Activated naive CD8-positive, alpha-beta T cell treated with anti-CD3 and anti-CD28 coated beads, Interleukin-2, amount 10 ng/mL, durations not matched to agents 7 days and 5 days (primary cell): ENCODE measurements at places on chromosomes 16 and 17. TPM values are rescaled to one million over a fixed set of nuclear protein-coding genes. Genes with fewer than 3 reads are reported as not detected.

DNA sequence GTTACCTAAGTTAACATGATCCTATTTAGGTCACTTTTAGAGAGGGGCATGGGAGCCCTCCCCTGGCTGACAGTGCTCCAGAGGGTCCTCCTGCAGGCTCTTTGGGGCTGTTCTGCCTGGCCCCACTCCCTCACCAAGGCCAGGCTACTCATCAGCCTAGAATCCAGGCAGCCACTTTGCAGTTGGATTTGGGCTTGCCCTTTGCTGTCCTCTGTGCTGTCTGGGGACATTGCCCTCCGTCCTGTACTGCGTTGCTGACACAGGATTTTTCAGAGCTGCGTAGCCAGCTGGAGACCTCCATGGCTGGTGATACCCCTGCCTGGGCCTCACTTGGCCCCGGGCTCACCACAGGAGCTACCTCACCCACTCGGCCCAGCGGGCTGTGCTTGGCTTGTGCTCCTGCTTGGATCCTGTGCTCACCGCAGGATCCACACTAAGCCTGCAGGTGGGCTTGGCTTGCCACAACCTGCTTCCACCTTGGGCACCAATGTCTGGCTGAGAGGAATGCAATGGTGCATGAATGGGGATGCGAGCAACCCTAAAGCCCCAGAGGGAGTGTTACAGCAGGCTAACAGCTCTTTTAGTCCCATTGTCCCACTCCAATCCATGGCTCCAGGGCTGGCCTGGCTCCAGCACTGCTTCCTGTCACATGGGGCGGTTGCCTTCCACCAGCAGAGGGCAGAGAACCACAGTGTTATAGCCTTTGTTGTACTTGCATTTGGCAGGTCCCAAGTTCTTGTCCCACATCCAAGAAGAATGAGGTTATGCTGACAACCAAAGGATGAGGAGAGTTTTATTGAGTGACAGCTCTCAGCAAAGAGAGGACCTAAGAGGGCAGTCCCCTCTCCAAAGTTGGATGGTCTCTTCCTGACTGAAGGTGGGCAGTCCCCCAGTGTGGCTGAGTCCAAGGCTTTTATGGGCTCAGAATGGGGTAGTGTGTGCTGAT, 21.5 kb downstream of the CCL4 start:
- DNase-seq = no peak
- H3K36me3 ChIP-seq = peaks cover 2% of the 10 kb centered on the region
- H3K27ac ChIP-seq = no peak overlapping the region
- H3K4me3 ChIP-seq = no peak overlapping the region
- no peaks in the 10 kb centered on the region for H3K4me1 ChIP-seq
- H3K27me3 ChIP-seq = peaks cover 8% of the 10 kb centered on the region

GRCh38 chr17:28480799-28481571, 7.5 kb downstream of the SLC13A2 start:
- H3K36me3 ChIP-seq = no peaks in the 10 kb centered on the region
- H3K4me1 ChIP-seq = peaks cover 5% of the 10 kb centered on the region
- peaks cover 6% of the 10 kb centered on the region for H3K27me3 ChIP-seq
- no peak for DNase-seq
- H3K4me3 ChIP-seq = no peak overlapping the region

DNA sequence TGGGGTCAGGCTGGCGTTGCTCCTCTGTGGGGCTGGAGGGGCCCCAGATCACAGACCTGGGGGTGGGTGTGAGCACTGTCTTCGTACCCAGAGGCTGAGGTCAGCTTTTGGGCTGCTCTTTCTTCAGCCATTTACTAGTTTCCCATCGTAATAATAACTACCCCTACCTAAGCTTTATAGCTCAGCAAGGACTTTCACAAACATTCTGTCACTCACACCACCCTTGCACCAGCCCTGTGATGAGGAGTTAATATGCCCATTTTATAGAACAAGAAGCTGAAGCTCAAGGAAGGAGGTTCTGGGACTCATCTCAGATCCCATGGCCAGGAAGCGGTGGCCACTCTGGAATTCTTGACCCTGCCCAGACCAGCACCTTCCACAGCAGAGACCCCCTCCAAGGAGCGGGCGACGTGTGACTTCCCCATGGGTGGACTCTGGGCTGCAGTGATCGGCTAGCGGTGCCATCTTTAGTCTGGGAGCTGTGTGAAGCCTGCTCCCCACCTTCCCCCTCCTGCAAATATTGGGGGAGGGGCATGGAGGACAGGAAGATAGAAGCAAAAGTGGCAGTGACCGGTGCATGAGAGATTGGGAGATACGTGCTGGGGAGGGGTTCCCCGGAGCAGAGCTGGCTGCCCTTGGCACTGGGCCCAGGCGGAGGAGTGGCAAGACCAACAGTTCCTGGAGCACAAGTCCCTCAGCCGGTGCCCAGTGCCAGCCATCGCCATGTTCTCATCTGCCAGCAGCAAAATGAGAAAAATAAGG, 81.8 kb upstream of the TOB1 start:
- H3K4me1 ChIP-seq = peaks cover 25% of the 10 kb centered on the region
- no peak overlapping the region for H3K4me3 ChIP-seq
- no peak overlapping the region for H3K27ac ChIP-seq
- no peaks in the 10 kb centered on the region for H3K27me3 ChIP-seq
- H3K36me3 ChIP-seq = peaks cover under 1% of the 10 kb centered on the region

- H3K27me3 ChIP-seq = peaks cover 17% of the 10 kb centered on the region
- DNase-seq = no peak
- no peaks in the 10 kb centered on the region for H3K4me1 ChIP-seq
- H3K4me3 ChIP-seq = no peak overlapping the region
- no peaks in the 10 kb centered on the region for H3K36me3 ChIP-seq
These were observed 117.8 kb downstream of the AATF start for GRCh38 chr17:37066322-37067255.

ZACN gene
- not detected for total RNA-seq

GPR179 gene
- 0.06 TPM for total RNA-seq

ERCC4 gene
- total RNA-seq = 14.8 TPM
